ENCODE measurements at places on chromosomes 16 and 17. TPM values are rescaled to one million over a fixed set of nuclear protein-coding genes. Genes with fewer than 3 reads are reported as not detected.
A peak's percentile ranks its signal among the peaks of the same experiment; 100 is the strongest.

CRYBA1 gene
- not detected for polyA plus RNA-seq

DNA sequence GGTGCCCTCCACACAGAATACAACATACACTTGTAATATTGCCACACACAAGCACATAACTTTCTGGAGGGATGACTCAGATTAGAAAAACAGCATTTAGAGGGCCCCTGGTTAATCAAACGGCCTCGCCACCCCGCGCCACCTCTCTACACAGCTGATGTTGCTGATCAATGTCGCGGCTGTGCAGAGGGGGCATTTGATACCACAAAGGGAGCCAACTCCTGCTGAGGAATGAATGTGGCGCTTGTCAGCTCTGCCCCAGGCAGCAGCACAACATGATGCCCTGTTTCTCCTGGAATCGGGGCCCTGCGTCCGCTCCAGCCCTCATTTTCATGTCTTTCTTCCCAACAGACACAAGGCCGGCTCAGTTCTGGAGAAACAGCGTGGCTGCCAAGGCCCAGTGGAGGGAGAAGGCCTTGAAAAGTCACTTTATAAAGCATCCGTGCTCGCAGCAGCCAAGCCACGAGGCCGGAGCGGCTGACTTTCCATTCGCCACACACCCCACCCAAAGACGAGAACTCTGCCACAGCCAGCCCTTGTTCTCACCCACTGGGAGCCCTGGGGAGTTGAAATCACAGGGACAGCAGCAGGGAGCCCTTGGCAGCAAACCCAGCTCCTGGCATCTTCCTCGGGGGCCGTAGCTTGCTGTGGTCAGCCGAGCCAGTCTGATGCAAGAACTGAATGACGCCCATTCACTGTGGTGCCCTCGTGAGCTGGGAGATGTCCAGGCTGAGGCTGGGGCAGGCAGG is 65.6 kb downstream of the XYLT1 start:
- DNase-seq = peak; percentile 88

DNA sequence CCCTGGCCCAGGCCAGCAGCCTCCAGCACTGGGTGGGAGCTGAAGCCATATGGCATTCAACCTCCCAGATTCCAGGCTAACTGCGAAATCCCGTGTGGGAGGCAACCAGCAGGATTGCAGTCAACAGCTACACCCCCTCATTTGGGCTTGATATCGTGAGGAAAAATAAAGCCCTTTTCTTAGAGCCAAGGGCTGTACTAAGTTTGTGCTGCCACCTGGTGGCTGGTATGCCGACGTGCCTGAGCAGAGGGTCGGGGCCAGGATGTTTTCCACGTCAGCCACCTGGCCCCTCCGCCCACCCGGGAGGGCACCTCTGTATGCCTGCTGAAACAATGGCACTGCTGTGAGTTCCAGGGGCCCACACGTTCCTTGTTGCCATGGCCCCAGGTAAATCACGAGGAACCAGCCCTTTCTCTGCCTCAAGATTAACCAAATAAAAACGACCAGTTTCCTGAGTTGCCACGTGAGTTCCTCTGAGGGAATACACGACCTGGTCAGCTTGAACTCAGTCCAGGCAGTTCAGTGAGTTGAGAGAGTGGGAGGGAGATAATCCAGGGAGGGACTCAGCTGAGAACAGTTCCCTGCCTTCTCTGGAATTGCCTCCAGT is 9.0 kb downstream of the TMEM98 start:
- DNase-seq = peak; percentile 58

TNFRSF13B gene
- polyA plus RNA-seq = not detected

- no peak for DNase-seq
These were observed 549.3 kb upstream of the HSBP1 start for GRCh38 chr16:83258366-83258928.

DNA sequence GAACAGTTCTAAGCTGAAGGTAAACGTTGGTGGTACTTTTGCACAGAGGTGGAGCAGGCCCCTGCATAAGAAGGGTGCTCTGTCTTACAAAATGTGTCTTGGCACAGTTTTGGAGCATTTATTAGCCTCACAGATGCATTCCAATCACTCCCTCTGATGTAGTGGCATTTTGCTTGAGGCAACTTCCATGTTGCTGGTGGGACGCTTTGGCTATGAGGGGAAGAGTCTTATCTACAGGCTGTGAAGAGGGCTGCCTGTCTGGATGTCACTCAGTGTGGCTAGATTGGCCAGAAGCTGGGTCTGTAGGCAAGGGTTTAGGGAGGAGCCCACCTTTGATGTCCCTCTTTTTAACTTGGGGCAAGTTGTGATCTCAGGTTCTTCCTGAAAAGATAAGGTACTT is 2.6 kb upstream of the RARA start:
- DNase-seq = no peak

DNA sequence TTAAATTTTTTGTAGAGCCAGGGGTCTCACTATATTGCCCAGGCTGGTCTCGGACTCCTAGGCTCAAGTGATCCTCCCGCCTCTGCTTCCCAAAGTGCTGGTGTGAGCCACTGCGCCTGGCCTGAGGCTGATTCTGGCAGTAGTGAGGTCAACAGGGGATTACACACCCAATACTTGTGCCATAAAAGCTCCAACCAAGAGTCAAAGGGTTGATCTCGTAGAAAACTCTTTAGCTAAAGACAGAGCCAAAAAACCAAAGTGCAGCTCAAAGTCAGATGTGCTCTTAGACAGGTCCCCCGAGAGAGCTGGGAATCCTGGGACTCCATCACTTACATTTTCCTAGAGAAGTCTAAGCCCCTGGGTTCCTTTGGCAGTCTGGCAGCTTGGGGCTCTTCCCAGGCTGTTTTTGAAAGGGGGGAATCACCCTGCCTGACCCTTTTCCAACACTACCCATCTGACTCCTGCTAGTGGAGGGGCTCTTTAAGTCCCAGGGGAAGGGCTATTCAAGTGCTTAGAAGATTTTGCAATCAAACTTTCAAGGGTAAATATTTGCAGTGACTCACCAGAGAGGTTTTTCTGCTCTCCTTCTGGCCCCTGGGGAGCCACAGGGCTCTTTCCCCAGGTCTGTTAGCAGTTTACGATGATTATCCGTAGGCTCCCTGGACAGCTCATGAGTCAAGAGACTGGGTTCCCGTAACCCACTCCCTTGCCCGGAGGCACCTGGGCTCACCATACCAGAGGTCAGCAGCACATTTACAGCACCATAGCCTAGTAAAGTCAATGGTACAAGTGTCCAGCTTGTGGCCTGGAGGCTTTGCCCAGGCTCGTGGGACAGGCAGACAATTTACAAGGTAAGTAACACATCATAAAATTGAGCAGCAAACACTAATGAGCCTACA is 408.7 kb downstream of the SLC39A11 start:
- DNase-seq = peak; percentile 96

DNA sequence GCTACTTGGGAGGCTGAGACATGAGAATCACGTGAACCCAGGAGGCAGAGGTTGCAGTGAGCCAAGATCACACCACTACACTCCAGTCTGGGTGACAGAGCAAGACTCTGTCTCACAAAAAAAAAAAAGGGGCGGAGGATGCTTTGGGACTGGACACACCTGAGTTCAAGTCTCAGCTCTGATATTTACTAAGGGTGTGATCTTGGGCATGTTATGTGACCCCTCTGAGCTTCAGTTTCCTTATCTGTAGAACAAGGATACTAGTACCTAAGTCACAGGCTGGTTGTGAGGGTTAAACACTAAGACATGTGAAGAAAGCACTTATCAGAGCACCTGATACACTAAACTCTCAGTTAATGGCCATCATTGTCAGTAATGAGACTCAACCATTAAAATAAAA is 25.9 kb downstream of the HOXB1 start:
- no peak for DNase-seq

- no peak for DNase-seq
These were observed 902 bp upstream of the NKIRAS2 start for GRCh38 chr17:42018988-42019387.

DNA sequence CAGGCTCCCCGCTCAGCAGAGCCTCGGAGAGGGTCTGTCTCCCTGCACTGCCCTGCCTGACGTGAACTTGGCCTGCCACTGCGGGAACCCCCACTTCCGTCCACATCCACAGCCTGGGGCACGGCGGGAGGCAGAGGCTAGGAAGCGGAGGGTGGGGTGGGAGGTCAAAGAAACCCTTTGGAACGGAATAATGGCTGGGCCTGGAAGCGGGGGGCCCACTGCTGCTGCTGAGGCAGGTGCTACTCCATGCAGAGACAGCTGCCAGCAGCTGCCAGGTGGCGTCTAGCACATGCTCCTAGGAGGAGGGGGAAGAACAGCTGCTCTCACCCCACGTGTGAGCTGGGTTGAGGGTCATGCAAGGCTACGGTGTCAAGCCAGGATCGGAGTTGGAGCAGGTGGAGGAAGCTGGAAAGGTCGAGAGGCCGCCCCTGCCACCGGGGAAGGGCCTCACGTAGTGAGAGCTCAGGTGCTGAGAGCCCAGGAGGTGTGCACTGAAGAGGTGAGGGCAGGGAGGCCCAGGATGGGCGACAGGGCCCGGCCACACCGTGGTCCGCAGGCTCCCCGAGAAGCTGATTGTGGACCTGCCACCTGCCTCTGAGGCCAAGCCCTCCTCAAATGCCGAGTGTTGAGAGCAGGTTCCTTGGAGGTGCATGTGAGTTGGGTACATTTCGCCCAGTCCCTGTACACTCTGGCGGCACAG is 9.8 kb downstream of the FSCN2 start:
- DNase-seq = no peak

PRSS27 gene
- polyA plus RNA-seq = 0.16 TPM

GRCh38 chr16:50267151-50267631 is 840 bp downstream of the ADCY7 start:
- DNase-seq = no peak

CA10 gene
- polyA plus RNA-seq = not detected

DNA sequence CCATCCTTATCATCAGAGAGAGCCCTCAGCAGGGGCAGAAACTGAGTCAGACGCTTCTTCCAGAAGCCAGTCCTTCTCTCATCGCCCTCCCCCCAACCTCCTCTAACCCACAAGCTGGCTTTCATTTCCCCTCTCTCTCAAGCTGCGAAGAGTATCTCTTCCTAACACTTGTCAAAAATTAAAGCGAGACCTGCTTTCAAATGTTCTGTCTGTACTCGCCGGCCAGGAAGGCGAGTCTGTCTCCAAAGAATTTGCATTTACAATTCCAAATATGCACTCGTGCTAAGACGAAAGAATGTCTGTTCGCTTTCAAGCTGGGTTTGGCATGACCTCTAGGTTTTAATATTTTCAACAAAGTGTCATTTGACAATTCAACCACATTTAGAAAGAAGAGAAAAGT is 140.4 kb downstream of the RGS9 start:
- peak; percentile 59 for DNase-seq

GRCh38 chr17:61128661-61129115 is 271.0 kb upstream of the TBX2 start:
- DNase-seq = no peak

NAGLU gene
- 18.5 TPM for polyA plus RNA-seq

CNTD1 gene
- not detected for polyA plus RNA-seq

GRCh38 chr16:69111876-69112230 is 6.4 kb downstream of the HAS3 start:
- DNase-seq = no peak

BICDL2 gene
- polyA plus RNA-seq = 0.05 TPM

DNA sequence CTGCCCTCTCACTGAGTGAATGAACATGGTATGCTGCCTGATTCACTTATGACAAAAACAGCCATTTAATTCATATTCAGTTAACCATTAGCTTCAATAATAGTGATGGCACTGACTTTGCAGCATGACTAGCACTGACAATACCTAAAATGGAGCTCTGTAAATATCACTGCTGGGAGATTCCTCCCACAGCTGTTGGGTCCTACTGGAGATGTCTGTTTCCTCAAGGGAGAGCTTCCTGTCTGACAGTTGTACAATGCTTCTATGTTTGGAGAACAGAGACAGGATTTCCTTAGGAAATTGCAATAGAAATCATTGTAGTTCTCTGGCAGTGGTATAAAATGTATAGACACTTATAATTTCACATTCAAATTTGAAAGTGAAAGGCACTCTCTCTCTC is 695.9 kb upstream of the CDH8 start:
- no peak for DNase-seq

PABPN1L gene
- polyA plus RNA-seq = not detected

DNA sequence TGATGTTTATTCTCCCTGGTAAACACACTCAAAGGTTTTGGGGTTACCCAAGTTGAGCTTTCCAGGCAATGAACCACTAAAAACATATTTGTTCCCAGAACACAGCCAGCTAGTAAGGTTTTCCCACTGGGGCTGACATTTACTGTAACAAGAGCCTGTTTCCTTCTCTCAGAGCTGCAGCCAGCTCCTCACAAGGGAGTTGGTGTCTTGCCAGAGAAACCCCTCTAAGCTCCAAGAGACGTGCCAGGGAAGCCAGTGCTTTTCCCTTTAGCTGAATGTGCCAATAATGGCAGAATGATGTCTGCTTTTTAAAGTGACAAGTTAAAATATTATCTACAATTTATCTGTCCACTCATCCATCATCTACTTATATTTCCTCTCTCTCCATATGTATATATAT is 170.8 kb upstream of the RBFOX1 start:
- DNase-seq = no peak

KRTAP2-1 gene
- not detected for polyA plus RNA-seq

DNA sequence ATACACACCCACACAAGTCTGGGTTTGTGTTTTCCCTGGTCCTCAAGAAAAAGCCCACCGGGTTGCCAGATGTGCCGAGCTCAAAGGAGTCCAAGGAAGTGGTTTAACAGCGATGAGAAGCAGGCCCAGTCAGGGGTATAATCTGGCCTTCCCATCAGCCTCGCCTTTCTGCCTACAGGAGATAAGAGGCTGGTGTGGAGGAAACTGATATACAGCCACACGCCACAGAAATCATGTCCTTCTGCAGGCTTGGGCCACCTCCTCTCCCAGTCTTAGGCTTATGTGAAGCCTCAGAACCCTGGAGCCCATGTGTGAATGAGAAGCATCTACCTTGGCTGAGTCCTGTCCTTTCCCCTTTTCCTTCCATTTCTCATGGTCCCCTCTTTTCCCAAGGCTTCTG is 43.6 kb upstream of the MMP2 start:
- DNase-seq = no peak

KRT14 gene
- 0.62 TPM for polyA plus RNA-seq

TEX14 gene
- 0.03 TPM for polyA plus RNA-seq

CXCL16 gene
- 2.0 TPM for polyA plus RNA-seq

GRCh38 chr16:52561910-52562741 is 15.2 kb upstream of the TOX3 start:
- DNase-seq = no peak

- DNase-seq = no peak
These were observed 800 bp upstream of the NME4 start for GRCh38 chr16:396199-396598.

DNA sequence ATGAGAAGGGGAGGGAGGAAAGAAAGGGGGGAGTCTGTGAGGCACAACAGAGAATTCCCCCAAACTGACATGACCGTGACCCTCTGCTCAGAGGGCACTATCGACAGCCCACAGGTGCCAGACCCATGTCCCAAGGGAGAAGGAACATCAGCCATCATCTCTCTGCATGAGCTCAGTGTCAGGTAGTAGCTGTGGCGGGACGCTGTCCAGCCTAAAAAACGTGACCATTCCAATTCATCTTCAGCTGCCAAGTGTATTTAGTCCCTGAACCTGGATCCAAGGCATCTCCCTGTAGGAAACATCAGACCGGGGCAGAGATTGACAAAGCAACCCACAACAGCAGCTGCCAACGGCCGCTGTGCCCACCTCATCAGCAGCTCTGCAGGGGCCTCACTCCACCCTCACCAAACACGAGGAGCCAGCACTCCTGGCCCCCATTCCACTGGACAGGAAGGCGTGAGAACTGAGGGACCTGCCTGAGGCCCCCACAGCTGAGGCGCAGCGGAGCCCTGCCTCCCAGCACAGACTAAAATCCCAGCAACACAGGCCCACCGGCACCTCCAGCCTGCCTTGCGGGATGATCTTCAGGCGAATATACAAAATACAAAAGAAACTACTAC is 8.6 kb downstream of the TAF1C start:
- no peak for DNase-seq

- DNase-seq = no peak
These were observed 26.6 kb upstream of the KRT17 start for GRCh38 chr17:41650794-41651624.

Data from fibroblast of lung (primary cell).